ENCODE measurements at places on chromosomes 2 and 18.

- no peak for DNase-seq
Measured at GRCh38 chr2:229174794-229175496, 96.1 kb downstream of the PID1 start.

DNA sequence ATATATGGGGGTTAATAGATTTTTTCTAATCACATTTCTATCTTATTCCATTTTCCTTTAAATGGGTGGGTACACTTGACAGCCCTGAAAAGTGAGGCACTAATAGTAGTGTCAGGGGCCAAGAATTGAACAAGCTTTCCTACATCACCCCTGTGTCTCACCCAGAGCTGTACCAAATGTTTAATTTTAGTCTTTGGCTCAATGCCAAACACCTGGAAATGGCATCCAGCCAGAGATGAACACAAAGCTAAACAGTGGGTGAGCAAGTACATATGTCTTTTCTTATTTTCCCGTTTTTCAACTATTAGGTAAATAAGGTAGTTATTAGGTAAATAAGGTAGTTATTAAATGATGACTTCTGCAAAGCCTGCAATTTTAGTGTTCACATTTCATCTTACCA lies 276.3 kb upstream of the ERBB4 start:
- DNase-seq: no peak

DNA sequence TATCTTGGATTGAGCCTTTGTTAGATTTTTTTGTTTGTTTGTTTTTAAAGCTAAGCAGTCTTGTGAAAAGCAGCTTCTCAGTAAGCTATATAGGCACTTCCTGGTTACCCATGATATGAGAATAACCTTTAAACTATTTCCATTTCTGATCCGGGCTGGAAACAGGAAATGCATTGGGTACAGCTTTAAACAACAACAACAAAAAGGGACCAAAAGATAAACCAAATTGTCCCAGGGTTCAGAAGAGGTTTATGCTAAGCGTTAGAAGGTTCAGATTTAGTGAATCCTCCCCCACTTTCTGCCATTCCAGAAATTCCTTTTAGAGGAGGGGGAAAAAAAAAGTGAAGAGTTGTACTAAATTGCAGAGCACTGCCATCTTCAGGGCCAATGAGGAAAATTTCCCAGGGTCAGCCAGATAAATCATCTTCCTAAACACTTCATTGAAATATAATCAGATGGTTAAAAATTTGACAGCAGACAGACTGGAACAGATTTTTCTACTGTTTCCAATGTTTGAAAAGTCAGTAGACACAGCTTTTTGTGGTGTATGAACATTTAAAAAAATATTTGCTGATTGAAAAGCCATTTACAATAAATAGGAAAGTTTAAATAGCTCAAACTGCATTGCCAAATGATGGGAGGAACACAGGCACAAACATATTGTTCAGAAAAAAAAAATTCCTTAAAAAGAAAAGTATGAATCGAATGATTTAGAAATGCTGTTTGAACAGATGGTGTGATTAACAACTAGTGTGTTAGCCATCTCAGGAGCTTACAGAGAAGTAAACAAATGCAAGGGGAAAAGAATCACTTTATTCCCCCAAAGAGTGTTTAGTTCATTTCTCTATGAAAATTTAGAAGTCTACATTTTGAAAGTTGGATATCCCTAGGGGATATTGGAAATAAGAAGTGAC lies 189.9 kb upstream of the TANK start:
- peak; percentile 47 for DNase-seq

- no peak for DNase-seq
Measured at GRCh38 chr2:58032764-58033080, 13.9 kb upstream of the VRK2 start.

DNA sequence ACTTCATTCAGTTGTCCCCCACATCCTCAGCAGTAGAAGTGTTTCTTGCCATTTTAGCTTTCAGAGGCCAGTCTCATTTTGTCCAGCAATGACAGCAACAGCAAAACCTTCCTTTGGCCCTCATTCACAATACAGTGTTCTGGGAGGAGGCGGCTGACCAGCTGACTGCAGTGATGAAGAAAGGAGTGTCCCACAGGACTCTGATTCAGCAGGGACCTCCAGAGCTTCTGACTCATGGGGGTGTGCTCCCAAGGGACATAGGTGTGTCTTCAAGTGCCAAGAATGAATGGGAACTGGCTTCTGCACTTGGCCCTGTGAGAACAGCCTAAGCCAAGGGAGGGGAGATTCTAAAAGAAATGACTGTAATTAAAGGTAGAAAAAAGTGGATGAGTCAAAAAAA lies 147.0 kb upstream of the PELI1 start:
- DNase-seq: no peak

DNA sequence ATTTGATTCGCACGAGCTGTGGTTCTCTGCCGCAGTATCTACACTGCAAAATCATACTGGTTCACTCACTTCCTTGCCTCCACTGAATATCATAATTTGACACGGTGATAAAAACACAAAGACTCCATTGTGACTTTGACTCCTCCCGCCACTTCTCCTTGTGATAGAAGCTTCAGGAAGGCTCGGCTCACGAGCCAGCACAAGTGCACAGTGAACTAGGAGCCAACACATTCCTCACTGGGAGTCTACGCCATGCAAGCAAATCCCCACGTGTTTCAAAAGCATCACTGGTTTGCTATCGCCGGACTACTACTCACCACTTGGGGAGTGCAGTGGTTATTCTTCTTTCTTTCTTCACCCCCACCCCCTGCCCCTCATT lies 293.3 kb upstream of the PARD3B start:
- no peak for DNase-seq

- DNase-seq: no peak
Measured at GRCh38 chr2:58764338-58765104, 523.4 kb upstream of the FANCL start.

GRCh38 chr2:203870481-203870880 lies 2.9 kb downstream of the CTLA4 start:
- no peak for DNase-seq

DNA sequence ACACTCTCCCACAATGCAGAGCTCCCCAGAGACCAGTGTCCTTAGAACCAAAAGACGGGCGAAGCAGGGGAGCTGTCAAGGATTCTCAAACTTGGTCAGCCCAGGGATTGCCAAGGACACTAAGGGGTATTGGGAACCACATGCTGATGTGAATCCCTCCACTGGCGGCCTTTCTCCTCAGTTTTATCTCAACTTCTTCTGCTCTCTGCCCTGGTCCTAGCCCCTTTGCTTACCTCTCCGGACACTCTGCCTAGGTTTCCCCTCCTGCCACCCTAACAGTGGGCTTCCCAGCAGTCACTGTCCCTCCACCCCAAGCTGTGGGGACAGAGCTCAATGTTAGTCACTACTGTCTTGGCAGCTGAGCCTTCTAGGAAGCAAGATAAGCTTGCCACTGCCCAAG lies 61.1 kb downstream of the POLR1A start:
- DNase-seq: no peak

DNA sequence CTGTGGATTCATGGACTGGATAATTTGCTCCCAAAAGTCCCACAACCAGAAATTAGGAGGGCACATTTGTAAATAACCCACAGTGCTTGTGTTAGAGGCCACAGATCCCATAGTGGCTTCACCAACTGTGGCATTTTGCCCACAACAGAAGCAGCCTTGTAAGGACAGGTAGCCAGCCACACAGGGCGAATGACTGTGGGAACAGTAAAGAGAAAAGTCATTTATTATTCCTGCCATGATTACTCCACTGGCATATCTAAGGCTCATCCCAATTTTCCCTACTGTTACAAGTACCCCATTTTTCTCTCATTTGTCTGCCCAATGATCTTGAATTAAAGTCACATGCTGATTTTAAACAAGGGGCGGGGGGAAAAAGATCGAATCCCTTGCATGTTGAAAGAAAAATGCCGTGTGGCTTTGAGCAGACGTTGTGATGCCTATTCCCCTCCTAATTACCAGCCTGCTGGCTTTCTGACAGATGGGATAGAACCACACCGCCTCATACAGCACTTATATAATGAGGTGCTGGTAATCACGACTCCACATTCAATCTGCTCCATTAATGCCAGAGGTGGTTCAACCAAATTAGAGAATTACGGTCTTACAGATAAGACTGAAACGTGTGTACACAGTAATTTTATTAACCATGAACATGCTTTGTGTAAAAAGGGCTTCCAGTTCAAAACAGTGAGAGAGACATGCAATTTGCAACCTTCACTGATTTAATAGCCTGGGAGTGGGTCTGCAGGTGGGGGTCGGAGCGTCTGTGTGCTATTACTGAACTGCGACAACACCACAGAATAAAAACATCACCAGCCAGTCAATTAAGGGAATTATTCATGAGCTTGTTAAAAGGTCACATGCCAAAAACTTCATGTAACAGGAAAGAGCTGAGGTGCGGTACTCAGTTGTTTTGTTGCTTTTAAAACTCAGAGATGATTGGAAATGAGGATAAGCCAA lies 196.0 kb downstream of the TMEM163 start:
- DNase-seq: no peak

- no peak for DNase-seq
Measured at GRCh38 chr2:44433895-44434294, 72.1 kb downstream of the CAMKMT start.

DNA sequence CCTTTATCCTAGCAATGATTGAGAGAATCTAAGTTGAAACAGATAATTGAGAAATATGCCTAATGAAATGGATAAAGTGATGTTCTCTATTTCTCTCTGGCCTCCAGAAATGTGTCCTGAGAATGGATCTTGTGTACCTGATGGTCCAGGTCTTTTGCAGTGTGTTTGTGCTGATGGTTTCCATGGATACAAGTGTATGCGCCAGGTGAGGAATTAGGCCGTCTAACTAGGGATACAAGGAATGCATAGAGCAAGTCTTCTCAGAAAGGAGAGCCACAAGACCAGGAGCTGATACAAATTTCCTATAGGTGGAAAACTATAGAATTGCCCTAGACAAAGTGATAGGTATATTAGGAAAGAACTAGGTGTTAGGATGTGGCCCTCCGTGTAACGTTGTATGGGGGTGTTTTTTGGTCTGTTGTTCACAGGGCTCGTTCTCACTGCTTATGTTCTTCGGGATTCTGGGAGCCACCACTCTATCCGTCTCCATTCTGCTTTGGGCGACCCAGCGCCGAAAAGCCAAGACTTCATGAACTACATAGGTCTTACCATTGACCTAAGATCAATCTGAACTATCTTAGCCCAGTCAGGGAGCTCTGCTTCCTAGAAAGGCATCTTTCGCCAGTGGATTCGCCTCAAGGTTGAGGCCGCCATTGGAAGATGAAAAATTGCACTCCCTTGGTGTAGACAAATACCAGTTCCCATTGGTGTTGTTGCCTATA lies 592 bp upstream of the CAD start:
- no peak for DNase-seq

DNA sequence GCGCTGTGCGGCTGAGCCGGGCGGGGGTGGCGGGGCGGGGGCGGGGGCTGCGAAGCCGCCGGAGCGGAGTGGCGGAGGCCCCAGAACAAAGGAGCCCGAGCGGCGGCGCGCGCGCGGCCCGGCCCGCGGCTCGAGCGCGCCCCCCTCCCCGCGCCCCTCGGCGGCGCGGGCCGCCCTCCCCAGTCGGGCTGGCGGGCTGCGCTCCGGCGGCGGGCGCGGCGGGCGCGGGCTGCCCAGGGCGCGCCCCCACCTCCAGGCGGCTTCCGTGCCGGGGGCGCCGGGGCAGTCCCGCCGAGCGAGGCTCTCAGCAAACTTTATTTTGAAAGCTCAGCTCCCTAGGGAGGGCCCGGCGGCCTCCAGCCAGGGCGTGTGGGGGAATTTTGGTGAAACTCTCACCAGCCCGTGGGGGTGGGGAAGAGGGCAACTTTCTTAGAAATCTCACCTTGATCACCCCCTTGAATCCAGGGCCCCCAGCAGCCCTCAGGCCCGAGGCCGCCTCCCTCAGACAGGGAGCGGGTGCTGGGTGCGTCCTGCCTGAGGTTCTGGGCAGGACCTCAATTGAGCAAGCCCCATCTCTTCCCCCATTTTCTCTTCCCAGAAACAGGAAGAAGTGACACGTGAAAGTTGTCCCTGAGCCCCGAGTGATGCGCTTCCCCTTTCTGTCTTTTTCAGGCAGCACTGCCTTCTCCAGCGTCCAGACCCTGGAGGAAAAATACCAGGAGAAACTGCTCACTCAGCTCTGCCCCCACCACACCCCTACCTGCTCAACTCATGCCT lies 786 bp downstream of the TET3 start:
- DNase-seq: no peak

DNA sequence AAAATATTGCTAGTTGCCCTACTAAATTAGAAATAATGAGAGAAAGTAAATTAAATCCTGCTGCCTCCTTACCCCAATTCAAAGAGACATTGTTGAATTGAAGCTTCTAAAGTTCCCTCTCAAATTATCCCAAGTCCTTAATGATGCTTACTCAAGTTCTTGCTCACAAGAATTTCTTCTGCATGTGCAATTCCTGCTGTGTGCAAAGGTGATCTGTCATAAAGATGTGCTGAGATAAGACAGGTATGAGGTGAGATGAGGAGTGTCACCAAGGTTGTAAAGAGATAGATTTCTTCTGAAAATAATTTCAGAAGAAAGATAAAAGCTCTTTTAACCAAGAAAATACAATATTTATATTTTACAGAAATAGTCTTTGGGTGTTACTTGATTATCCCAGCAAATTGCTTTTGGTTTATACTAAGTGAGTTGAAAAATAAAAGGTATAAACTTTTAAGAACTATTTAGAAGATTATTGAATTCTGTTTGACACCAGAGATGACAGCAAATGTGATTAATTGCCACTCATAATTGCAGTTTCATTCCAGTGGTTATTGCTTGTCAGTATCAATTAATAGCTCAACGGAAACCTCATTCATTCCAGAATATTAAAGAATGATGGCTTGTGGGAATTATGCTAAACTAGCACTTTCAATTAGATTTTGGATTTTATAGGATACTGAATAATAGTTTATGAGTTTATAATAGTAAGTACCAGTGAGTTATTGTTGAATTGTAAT lies 674.3 kb downstream of the STK39 start:
- DNase-seq: no peak

DNA sequence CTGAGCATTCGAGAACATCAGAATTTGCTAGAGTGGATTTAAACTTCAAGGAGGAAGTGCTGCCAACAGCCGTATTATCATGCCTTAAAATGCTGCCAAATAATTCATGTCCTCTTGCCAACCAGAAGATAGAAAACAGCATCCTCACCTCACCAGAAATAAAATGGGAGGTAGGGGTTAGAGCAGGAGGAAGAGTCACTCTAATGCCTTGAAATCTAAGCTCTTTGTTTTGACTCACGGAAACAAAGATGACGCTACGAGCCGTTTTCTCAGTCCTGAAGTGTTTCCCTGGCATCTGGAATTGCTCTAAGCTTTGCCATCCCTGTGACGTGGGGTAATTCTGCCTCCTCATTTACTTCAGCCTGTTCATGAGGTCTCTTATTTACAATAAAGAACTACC lies 97.1 kb downstream of the PRPF40A start:
- DNase-seq: no peak

DNA sequence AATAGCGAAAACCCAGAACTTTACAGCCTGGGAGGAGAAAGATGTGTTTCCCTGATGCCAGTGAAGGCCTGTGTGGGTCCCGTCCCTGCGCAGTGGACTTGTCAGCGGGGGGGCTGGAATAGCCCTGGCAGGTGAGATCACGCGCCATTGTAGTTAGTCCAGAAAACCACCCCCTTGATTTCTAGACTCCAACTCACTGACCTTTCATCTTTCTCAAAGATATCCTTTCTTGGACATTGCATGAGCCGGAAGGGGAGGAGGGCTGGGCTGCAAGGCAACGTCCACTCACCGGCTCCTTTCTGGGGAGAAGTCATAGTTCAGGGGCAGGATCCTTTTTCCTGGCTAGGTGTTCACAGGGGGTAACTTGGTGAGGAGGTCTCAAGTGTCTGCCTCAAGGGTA lies 22.3 kb upstream of the ASAP2 start:
- no peak for DNase-seq
